Amygdala (tissue), 56 donors: ENCODE measurements at places on chromosomes 4 and X.

DNA sequence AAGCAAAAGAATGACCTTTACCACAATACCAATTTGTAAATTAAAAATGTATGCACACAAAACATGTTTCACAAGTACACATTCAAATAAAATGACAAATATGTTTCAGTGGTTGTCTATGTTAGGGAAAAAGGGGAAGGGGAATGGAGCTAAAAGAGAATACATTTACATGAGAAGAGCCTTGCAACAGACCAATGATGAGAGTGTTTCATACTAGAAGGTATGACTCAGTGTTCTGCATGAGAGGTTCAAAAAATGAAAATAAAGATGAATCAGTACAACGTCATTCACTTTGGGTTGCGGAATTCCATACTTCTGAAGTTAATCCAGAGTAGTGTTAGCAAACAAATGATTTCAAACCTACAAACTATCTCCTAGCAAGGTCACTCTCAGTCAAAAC is 51.7 kb downstream of the RPGR start:
- no peak for DNase-seq

- DNase-seq, result no peak
Observed at GRCh38 chr4:99104153-99104552, 15.6 kb upstream of the ADH5 start.

DNA sequence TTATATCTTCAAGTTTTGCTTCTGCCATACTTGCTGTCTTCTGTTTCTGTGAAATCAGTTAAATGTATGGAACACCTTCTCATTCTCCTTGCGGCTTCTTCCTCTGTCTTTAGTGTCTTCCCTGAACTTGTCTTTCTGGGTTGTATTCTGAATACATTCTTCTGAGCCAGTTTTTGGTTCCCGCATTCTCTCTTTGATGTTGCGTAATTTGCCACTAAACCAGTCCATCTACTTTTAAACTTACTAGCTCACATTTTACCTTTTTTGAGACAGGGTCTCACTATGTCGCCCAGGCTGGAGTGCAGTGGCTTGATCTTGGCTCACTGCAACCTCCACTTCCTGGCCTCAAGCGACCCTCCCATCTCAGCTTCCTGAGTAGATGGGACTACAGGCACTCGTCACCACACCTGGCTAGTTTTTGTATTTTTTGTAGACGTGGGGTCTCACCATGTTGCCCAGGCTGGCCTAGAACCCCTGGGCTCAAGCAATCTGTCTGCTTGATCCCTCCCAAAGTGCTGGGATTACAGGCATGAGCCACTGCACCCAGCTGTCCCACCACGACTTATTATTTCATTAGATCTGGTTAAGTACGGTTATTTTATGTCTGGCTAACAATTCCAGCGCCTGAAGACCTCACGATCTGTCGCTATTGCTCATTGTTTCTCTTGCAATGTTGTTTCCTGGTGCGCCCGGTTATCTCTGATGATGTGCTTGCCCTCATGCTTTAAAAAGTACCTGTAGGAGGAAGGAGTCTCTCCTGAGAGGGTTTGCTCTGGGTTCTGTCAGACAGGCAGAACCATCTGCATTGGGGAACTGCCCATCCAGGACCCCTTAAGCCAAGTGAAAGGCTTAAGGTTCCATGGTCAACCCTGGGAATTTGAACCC is 9.8 kb upstream of the FAM3A start:
- no peak for DNase-seq

DNA sequence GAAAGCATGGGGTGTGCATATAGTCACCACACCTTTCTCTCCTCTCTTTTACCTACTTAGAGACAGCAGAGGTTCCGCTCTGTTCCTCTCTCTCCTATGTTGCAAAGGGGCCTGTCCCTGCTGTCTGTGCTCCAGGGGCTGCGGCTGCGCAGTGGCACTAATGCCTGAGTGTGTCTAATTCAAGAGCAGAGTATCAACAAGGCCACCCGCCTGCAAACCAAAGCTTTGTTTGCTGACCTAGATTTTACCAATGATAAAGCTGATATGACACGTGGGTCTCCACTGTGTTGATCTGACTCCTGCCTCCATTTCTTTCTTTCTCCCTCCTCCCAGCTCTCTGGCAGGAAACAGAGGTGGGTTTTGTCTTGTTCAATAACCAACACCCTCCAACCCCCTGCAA is 74.9 kb downstream of the NSG1 start:
- no peak for DNase-seq

GRCh38 chr4:145824463-145824862 is 114.2 kb downstream of the ZNF827 start:
- no peak for DNase-seq

DNA sequence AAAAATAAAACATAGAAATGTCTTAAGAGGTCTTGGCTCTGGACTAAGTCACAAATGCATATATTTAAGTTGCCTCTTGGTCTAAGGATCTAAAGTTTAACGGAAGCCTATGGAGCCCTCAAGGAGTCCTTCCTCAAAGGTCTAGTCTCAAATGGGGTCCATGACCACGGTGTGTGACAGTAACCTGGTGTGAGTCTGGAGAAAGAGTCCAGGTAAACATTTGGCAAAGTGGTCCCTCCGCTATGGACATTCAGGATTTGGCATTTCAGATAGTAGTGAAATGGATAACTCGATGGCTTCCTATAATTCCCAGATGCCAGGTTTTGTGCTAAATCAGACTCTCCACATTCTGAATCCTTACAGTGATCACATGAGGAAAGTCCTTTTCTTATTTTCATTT is 44.2 kb downstream of the RHOH start:
- no peak for DNase-seq

DNA sequence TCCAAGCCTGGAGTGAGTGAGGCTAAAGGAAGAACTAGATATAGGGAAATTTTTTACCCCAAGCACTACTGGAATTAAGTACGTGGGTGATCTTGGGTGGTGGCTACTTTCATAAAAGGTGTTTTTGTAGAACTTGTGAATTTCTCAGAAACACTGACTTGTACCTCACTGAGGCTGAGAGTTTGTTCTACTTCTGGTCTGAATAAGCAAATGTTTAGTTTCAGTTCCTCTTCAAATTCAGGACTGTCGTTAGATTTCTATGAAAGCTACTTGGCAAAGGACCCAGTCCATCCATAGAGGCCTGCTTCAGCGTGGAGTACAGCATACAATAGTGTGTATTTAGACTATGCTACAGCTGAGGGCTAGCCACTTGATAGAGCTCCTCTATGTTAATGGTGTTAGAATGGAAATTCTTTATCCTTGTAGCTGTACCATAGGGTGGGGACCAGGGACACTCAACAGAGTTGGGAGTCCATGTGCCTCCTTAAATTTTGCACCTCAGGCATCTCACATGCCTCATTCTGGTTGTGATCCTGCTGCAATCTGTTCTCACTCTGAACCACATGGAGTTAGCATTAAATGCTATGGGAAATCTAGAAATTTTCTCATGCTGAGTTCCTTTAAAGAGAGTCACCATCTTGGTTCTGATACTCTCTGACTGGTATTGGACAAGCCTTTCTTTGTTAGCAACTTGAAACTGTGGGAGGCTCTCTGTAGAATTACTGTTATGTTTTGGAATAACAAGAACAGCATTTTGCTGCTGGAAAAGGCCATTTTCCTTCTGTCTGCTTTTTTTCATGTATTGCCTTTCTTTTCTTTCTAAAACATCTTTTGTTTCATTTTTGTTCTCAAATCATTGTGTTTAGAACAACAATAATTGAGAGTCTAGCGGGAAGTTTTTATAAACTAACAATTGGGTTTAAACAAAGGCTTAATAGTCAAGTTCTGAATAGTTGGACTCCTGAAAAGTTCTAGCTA is 86.8 kb downstream of the PDGFRA start:
- no peak for DNase-seq

- no peak for DNase-seq
Observed at GRCh38 chr4:109675843-109676242, 27.4 kb downstream of the CASP6 start.

DNA sequence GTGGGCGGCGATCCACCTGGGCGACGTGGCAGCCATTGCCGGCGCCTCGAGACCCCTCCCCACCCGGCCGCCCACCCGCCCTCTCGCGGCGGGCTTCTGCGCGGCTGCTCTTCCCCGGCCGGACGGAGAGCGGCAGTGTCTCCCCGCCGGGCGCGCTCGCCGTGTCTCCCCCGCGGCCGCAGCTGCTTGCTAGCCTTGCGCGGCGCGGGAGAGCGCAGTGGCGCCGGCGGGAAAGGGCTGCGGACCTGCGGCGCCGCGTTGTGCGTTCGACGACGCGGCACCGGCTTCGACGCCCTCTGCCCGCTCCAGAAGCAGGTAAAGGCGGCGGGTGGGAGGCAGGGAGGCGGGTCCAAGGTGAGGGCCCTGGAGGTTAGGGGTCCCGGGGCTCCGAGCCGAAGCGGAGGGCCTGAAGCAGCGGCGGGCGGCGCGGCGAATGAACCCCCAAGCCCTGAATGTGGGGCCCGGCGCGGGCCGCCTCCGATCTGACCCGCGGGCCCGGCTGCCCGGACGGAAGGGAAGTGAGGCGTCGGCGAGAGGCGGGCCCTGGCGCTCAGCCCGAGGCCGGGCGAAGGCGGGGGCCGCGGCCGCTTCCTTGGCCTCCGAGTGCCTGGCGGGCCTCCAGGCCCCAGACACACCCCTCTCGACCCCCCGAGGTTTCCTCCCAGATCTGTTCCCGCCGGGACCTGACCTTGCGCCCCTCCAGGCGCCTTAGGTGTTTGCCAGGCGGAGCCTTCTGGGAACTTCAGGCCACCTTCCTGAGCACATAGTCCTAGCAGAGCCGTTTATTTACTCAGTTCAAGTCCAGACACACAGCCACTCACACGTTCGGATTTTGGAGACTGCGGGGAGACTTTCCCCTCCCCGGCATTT is at the start of gene N4BP2:
TSS of gene N4BP2 (plus strand) at position 135 of the 870 bp plus-strand sequence. CDS start 40,491 bp downstream, outside the sequence.
- DNase-seq, result peak; percentile 75

DNA sequence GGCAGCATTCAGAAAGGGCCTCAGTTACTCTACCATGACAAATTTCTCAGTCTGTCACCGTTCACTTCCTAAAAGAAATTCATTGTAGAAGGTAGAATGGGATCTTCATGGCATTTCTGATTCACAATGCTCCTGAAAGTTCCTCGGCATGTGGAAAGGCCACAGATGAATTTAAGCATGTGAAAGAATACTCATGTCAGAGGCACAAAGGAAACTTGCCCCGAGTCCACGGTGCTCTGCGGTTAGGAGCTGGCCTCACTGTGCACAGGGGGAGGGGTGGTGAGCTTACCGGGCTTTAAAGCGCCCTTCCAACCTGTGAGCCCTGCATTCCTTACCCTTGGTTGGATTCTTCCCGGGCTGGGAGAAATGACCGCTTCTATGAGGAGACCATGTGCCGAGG is 9.3 kb downstream of the TKTL1 start:
- no peak for DNase-seq

DNA sequence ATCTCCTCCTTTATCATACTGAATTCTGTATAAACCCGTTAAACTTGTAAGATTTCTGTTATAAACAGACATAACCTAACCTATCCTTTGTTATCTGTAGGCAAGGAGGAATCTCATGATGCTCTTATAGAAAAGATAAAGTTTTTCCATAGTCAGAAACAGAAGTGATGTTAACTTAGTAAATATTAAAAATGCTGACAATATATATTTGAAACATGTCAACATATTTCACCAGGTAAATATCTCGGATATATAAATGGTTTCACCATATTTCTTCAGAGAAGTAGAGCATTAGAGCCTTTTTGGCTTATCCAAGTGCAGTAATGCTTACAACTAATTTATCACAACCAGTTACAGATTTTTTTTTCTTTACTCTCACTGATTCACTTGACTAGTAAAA is 625.9 kb downstream of the PDHA2 start:
- DNase-seq, result no peak

DNA sequence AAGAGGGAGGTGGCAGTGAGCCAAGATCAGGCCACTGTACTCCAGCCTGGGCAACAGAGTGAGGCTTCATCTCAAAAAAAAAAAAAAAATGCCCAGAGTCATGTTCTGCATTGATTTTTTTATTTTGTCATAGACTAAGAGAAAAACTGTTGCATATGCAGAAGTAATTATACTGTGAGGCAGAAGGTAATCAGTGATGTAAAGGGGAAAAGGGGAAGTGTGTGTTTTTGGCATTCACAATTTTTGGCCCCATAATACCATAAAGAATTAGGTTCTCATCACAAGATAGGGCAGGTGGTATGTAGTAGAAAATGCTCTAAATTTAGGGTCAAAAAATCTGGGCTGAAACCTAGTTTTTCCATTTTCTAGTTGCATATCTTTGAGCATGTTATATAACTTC is 47.3 kb upstream of the GAB1 start:
- no peak for DNase-seq

DNA sequence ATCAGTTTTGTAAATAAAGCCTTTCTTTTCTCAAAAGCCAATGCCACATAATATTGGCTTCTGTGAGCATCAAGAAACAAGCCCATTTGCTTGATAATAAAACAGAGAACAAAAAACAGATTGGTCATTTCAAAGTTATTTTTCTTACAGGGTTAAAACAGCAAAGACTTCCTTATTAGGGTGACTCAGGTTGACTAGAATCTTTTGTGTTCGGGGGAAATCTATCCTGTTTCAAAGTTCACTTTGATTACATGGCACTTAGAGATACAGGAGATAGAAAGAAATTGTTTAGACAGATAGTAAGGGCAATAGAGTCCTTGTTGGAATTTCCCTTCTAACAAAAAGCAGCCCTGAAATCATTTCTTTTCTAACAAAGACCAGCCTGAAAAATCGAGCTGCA is 170.0 kb upstream of the GLRA2 start:
- no peak for DNase-seq

DNA sequence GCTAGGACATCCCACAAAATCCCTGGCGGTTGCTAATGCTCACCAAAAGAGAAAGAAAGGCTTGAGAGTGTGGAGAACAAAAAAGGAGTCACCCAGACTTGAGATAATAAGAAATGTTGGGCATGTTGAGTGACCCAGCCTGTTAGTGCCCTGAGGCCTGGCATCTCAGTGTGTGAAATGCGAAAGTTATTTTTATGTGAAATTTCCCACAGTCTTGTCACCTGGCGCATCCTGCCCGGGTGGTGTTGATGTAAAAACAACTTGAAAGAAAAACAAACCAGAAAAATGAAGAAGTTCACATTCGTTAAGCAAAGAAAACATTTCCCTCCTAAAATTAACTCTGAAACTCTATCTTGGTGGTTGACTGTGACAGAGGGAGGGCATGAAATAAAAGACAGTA is 495.2 kb downstream of the MID1IP1 start:
- no peak for DNase-seq

DNA sequence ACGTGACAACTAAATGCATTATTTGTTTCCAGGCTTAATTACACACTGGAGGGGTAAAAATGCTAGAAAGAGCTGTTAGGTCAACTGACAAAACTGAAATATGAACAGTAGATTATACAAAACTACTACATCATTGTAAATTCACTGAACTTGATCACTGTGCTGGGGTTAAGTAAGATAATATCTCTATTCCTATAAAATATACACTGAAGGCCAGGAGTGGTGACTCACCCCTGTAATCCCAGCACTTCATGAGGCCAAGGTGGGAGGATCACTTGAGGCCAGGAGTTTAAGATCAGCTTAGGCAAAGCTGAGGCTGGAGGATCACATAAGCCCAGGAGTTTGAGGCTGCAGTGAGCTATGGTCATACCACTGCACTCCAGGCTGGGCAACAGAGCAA is 31.8 kb upstream of the NKX6-1 start:
- no peak for DNase-seq

- DNase-seq, result no peak
Observed at GRCh38 chr4:13399257-13399656, 84.9 kb downstream of the RAB28 start.
